ENCODE measurements at places on chromosomes 3 and 15.

DNA sequence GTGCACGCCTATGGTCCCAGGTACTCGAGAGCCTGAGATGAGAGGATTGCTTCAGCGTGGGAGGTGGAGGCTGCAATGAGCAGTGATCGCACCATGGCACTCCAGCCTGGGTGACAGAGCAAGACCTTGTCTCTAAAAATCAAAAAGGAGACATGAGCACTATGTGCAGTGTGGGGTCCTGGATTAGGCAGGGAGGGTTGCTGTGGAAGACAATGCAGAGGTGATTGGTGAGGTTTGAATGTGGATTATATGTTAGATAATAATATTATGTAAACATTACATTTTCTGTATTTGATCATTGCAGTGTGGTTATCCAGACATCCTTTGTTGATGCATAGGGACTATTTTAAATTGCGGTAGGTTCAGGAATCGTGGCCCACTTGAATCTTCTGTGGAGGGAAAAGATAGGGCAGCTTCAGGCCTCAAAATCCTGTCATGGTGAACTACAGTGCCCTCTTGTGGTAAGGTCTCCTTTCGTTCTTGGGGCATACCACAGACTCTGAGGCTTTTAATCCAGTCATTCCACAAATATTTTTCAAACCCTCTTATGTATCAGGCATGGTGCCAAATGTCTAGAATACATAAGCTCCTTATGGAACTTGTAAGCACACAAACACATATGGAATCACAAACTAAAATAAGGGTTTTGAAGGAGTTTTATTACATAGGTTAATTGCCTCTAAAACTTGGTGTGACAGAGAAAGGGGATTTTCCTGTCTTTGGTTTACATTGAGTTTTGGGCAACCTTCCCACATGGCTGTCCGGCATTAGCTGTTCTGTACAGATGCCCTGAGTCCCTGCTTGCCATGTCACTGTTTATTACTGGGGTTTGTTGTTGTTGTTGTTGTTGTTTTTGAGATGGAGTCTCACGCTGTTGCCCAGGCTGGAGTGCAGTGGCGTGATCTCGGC lies 37.7 kb downstream of the GPD1L start:
- DNase-seq: no peak

DNA sequence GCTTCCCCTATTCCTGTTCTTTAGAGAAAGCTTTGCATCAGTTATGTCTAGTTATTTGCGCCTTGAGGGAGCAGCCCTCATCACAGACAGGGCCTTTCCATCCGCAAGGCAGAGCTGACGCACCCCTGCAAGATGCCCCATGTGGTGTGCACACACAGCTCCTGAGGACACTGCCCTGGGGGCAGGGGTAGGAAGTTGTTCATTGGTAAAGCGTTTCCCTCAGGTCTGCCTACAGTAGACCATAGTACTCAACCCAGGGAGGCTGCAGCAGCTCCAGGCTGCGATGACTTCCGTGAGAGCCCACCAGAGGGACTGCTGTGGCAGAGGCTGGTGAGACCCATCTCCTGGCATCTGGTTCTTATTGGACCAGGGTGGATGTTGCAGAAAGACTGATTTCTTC lies 55.1 kb upstream of the PLXNA1 start:
- DNase-seq: no peak

DNA sequence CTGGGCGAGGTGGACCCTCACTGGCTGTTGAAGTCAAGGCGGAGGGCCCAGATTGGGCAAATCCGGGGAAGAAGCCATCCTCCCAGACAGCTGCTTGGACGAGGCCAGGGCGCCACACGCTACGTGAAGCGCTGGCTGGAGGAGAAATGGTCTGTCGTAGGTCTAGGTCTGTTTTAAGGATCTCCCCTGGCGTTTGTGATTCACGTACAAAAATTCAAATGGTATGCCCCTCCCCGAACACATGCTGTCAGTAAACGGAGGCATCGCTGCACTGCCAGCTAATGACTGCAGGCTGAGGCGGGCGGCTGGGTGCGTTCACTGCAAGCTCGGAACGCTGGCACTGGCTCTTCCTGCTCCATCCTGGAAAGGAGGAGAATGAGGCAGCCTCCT lies 69.9 kb downstream of the EPHB3 start:
- no peak for DNase-seq

GRCh38 chr15:57387564-57388076 lies 11.3 kb downstream of the CGNL1 start:
- no peak for DNase-seq

- DNase-seq: no peak
Observed at GRCh38 chr15:37252530-37252929, 152.2 kb upstream of the MEIS2 start.

DNA sequence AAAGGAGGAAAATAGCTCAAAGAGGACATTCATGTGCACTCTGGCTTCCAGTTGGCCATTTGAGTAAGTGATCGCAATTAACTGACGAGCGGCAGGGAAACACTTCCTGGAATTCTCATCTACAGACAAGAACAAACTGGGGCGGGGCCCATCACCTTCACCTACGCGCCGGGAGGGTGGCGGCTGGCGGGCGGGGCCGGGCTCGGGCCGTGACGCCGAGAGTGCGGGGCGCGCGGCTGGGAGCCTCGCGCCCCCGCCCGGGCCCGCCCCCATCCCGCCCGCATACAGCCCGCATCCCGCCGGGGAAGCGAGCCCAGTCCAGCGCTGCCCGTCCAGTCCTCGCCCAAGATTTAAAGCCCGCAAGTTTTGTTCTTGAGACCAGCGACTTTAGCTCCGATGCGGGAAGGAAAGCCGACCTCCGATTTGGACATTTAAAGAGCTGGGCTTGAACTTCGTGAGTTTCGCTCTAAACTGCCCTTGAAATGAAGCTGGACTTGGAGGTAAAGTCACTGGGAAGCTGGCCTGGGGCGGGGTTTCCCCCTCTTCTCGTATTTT lies at the start of gene B3GNT5:
TSS of gene B3GNT5 (plus strand) at position 281 of the 555 bp plus-strand sequence. CDS start 16,546 bp downstream, outside the sequence.
- no peak for DNase-seq

DNA sequence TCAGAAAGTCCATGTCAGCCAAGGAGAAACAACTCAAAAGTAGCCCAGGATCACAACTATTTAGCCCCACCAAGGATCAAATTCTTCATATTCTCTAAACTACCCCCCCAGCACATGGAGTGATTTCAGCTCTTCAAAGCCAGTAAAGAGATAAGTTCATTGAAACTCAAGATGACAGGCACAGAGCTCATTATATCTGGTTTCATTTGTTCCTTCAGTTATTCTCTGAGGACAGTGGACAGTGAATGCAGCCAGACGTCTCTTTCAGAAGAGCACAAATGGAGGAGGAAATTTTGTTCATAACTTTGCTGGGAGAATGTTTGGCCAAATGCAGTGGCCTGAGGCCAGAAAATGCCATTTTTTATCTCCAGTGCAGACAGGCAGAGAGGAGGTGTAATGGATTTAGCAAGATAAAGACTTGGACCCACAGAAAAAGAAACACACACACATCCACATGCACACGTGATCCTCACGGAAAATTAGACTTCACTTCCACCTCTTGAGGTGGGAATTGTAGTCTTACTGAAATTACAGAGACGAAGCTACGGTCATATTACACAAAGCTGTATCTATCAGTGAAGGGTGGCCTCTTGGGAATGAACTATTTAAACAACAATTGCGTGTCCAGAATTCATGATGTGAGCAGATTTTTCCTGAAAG lies 64.6 kb downstream of the HES1 start:
- no peak for DNase-seq

DNA sequence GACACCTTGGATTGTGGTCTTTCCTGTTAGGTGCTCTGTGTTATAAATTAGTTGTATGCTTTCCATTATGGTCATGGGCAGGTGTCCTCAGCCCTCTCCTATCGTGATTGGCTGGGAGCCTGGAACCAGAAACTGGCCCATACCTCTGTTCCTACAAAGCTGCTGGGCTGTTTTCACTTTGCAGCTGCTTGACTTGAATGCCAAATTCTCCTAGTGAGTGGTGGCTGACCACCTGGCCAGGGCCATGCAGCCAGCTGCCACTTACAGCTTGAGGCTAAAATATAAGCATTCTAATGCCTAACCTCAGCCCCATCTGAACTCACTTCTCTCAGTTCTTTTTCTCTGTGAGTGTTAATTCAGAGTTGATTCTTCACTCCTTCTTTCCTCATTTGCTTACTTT lies 239.3 kb upstream of the GBE1 start:
- DNase-seq: no peak

GRCh38 chr3:42557854-42558253 lies 23.9 kb downstream of the SEC22C start:
- DNase-seq: no peak

GRCh38 chr3:115627180-115628074 lies 4.1 kb downstream of the GAP43 start:
- DNase-seq: no peak

DNA sequence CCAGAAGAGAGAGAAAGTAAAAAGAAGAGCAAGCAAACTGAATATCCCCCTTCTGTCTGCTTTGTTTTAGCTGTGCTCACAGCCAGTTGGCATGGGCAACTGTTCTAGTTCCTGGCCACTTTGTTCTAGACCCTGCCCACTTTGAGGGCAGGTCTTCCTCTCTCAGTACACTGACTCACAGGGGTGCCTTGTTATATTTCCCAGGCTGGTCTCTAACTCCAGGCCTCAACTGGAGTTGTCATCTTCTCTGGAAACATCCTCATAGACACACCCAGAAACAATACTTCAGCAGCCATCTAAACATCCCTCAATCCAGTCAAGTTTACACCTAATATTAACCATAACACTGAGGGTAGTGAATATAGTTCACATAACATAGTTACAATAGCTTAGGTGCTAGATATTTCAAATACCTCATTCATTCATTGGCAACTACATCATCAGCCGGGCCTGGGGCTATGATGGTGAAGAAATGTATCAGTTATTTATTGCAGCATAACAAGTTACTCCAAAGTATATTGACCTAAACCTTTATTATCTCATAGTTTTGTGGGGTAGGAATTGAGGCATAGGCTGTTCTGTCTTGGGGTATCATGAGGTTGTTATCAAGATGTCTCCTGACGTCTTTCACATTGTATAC lies 106.0 kb downstream of the UBE2E2 start:
- DNase-seq: no peak

DNA sequence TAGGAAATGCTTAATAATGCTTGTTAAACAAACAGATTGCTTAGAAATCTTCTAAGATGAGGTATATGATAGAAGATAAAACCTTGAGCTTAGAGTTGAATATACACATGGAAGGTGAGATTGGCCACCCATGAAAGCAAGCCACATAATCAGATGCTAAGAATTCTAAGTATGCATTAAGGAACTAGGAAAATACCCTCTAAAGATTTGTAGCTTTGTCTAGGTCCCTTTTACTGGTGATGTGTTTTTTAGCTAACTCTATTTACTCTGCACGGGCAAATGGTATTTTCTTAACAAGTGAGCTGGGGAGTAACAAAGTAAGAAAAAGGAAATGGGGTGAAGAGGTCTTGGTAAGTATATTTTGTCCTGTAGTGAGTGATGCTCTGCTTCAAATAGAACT lies 310.3 kb downstream of the OXSM start:
- DNase-seq: no peak

- no peak for DNase-seq
Observed at GRCh38 chr3:11430624-11431023, 158.4 kb downstream of the ATG7 start.

DNA sequence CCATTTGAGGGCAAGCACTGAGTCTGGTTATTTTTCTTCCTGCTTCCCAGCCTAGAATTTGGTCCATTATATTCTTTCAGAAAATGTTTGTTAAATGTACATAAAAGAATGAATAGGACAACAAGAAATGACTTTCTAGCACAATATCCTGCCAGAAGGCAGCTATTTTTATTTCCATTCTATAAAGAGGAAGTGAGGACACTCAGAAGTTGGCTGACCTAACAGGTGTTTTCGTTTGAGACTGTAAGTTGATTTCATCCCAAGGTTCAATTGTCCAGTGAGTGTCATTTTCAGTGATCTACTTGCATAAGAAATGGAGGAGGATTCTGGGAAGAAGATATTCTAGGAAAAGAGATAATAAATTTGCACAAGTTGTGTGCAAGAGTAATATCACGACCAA lies 191.9 kb upstream of the POU1F1 start:
- DNase-seq: no peak

DNA sequence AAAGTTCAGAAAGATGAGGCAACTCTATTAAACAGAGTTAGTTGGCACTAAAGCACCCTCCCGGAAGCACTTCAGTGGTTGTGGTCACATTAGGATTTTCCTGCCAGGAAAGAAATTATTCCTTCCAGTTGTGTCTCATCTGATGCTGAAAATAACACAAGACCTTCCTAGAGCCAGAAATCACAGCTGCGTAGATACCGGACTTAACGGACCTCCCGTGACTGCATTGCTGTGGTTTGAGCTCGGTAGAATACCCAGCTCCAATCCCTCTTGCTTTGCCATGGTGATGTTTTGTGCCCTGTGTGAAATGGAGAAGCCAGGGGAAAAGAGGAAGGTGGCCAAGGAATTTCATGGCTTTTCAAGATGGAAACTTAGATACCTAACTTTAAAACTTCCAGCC lies 215.0 kb upstream of the IGF1R start:
- DNase-seq: no peak

DNA sequence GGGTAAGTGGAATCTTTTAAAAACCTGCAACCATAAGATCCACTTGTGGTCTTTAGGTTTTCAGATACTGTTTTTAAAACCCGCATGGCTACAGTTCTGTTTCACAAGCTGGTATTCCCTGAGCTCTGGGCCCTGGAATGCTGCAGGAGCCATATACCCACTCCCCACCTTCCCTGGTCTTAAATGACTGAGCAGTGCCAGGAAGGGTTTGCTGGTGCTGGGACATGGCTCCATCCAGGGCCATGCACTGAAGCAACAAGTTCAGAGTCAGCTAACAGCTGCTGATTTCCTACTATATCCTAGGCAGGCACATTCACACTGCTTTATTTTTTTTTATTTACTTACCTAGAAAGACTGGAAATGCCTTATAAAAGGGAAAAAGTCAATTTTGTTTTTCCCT lies 77.3 kb downstream of the HCN4 start:
- DNase-seq: no peak

- no peak for DNase-seq
Observed at GRCh38 chr15:80615783-80616391, 79.2 kb upstream of the ABHD17C start.

GRCh38 chr3:63655519-63655918 lies 3.0 kb downstream of the SNTN start:
- DNase-seq: no peak

GRCh38 chr3:131591394-131592014 lies 88.7 kb upstream of the MRPL3 start:
- DNase-seq: no peak

DNA sequence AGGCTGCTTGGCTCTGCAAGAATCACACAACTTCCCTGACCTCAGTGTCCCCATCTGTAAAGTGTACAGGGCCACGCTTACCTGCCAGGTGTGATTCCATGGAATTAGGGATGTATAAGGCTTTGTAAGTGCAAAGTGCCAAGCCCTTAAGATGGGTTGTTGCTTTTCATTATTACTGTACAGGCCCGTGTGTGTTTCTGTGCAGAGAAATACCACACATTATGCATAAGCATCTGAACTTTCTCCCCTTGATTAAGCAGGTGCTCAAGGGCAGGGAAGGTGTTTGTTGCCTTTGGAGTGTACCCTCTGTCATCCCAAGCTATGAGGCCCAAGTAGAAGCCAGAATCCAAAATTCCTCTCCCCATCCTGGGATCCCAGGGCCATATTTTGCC lies 13.6 kb upstream of the HRH1 start:
- no peak for DNase-seq

GRCh38 chr3:181626036-181626435 lies 85.7 kb upstream of the SOX2 start:
- no peak for DNase-seq

- DNase-seq: no peak
Observed at GRCh38 chr3:53531749-53532148, 37.3 kb downstream of the CACNA1D start.

- DNase-seq: no peak
Observed at GRCh38 chr3:45990181-45990580, 5.4 kb downstream of the FYCO1 start.

- no peak for DNase-seq
Observed at GRCh38 chr3:153910387-153910786, 210.8 kb upstream of the ARHGEF26 start.

All from SIG-M5 (cell line).